Ovary (tissue), 10 donors: ENCODE measurements at places on chromosomes 13 and 19. TPM values are rescaled to one million over a fixed set of nuclear protein-coding genes. Genes with fewer than 3 reads are reported as not detected.
A peak's percentile ranks its signal among the peaks of the same experiment; 100 is the strongest.

GRCh38 chr19:15251010-15251748, 18.9 kb upstream of the EPHX3 start:
- no peaks in the 10 kb centered on the region for H3K36me3 ChIP-seq
- DNase-seq: peak; percentile 37
- peaks cover 44% of the 10 kb centered on the region for H3K4me1 ChIP-seq

DNA sequence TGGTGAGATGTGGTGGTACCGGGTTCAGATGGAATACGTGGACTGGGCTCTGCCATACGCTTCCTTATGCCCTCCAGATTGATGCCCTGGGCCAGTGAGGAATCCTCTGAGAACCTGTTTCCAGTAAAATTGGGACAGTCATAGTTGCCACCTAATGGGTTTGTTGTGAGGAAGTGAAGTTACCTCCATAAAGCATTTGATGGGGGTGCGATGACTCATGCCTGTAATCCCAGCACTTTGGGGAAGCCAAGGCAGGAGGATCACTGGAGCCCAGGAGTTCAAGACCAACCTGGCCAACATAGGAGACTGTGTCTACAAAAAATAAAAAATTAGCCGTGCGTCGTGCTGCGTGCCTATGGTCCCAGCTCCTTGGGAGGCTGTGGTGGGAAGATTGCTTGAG, 4.8 kb downstream of the SNRPA start:
- no peak overlapping the region for H3K27ac ChIP-seq
- H3K4me1 ChIP-seq: peaks cover 13% of the 10 kb centered on the region

Gene TUBB4A
- 6.4 TPM for total RNA-seq

- H3K4me1 ChIP-seq: peaks cover 13% of the 10 kb centered on the region
- DNase-seq: no peak
- H3K27me3 ChIP-seq: no peaks in the 10 kb centered on the region
- peak overlapping the region; percentile 2 for H3K27ac ChIP-seq
- H3K4me3 ChIP-seq: peak overlapping the region; percentile 65
These were observed 600 bp downstream of the AP1M1 start for GRCh38 chr19:16198370-16198651.

GRCh38 chr13:113907635-113908617, 44.0 kb upstream of the GAS6 start:
- H3K36me3 ChIP-seq: no peaks in the 10 kb centered on the region
- H3K27ac ChIP-seq: no peak overlapping the region
- no peak overlapping the region for H3K4me3 ChIP-seq
- H3K27me3 ChIP-seq: no peaks in the 10 kb centered on the region

GRCh38 chr19:54168174-54168917, 4.6 kb downstream of the TMC4 start:
- no peaks in the 10 kb centered on the region for H3K4me1 ChIP-seq
- H3K4me3 ChIP-seq: no peak overlapping the region

Gene CYP4F12
- 11.3 TPM for total RNA-seq

GRCh38 chr19:33779849-33780248, 16.8 kb upstream of the KCTD15 start:
- H3K4me3 ChIP-seq: no peak overlapping the region
- H3K4me1 ChIP-seq: peaks cover 6% of the 10 kb centered on the region
- no peaks in the 10 kb centered on the region for H3K27me3 ChIP-seq
- no peak for DNase-seq
- H3K27ac ChIP-seq: no peak overlapping the region
- H3K36me3 ChIP-seq: no peaks in the 10 kb centered on the region

DNA sequence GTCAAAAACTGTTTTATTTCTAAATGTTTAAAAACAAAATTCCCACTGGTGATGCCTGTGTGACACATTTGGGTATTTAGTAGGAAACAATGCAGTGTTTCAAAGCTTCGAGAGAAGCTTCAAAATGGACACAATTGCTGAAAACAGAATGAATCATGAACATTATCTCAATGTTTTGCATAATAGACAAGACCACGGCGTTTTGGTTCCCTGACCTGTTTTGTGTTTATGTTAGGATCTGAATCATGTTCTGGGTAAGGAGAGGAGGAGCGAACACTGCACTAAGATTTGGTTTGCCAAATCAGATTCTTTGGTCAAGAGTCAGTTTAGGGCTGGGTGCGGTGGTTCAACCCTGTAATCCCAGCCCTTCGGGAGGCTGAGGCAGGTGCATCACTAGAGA, 42.2 kb downstream of the IFT88 start:
- H3K4me1 ChIP-seq: no peaks in the 10 kb centered on the region
- H3K4me3 ChIP-seq: no peak overlapping the region
- H3K27me3 ChIP-seq: no peaks in the 10 kb centered on the region
- no peak overlapping the region for H3K27ac ChIP-seq
- no peak for DNase-seq

DNA sequence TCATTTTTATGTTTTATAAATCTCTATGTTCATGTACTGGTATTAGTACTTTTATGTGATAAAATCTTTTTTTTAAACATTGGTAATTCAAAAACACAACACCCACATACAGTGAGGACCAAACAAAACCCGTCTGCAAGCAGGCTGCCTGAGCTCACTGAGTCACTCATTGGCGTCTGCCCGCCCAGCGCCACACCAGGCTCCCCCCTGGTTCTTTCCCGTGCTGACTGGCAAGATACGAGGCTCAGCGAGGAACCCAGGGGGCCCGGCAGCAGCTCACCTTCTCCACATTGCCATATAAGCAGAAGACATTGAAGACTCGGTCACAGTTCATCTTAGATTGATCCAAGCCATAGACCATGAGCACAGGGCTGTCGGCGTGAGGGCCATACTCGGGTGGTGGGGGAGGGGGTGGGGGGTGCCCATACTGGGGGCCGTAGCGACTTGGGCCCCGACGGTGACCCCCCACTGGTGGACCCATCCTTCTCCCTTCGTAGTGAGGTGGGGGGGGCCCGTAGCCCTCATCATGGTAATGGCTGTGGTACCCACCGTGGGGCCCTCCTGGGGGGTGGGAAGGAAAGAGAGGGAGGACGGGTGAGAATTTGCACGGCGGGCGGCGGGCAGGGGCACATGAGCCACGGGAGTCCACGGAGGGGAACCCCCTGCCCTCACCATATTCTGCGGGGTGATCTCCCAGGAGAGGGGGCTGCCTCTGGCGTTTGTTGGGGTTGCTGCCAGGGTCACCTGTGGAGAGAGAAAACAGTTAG, 8.4 kb upstream of the ECH1 start:
- H3K27ac ChIP-seq: no peak overlapping the region
- DNase-seq: no peak
- H3K27me3 ChIP-seq: no peaks in the 10 kb centered on the region
- no peaks in the 10 kb centered on the region for H3K4me1 ChIP-seq
- no peak overlapping the region for H3K4me3 ChIP-seq

Gene ZNF254
- 18.7 TPM for total RNA-seq

DNA sequence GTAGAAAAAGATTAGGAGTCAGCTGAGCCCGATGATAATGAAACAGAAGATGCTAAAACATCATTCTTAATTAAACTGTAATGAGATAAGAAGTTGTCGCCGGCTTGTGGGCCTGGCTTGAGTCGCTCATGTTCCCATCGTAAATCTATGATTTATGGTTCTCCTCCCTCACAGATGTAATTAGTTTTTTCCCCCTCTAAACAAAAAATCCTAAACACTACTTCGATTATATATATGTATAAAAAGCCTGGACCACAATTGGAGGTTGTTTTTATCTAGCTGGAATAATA, 151.3 kb downstream of the PTPRS start:
- no peak for DNase-seq
- no peaks in the 10 kb centered on the region for H3K36me3 ChIP-seq
- no peaks in the 10 kb centered on the region for H3K27me3 ChIP-seq
- H3K4me1 ChIP-seq: no peaks in the 10 kb centered on the region

DNA sequence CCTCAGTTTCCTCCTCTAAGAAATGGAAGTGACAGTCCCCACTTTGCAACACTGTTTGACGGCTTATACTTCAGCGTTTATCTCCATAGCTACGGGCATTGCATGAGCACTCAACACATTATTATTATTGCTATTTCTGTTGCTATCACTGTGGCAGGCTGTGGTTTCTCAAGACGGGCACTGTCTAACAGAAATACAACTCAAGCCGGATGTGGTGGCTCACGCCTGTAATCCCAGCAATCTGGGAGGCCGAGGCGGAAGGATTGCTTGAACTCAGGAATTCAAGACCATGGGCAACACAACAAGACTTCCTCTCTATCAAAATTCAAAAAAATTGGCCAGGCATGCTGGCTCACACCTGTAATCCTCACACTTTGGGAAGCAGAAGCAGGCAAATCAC, 4.9 kb upstream of the ZSWIM4 start:
- no peak for DNase-seq
- no peaks in the 10 kb centered on the region for H3K36me3 ChIP-seq
- H3K27ac ChIP-seq: no peak overlapping the region
- no peaks in the 10 kb centered on the region for H3K27me3 ChIP-seq
- peaks cover 3% of the 10 kb centered on the region for H3K4me1 ChIP-seq

DNA sequence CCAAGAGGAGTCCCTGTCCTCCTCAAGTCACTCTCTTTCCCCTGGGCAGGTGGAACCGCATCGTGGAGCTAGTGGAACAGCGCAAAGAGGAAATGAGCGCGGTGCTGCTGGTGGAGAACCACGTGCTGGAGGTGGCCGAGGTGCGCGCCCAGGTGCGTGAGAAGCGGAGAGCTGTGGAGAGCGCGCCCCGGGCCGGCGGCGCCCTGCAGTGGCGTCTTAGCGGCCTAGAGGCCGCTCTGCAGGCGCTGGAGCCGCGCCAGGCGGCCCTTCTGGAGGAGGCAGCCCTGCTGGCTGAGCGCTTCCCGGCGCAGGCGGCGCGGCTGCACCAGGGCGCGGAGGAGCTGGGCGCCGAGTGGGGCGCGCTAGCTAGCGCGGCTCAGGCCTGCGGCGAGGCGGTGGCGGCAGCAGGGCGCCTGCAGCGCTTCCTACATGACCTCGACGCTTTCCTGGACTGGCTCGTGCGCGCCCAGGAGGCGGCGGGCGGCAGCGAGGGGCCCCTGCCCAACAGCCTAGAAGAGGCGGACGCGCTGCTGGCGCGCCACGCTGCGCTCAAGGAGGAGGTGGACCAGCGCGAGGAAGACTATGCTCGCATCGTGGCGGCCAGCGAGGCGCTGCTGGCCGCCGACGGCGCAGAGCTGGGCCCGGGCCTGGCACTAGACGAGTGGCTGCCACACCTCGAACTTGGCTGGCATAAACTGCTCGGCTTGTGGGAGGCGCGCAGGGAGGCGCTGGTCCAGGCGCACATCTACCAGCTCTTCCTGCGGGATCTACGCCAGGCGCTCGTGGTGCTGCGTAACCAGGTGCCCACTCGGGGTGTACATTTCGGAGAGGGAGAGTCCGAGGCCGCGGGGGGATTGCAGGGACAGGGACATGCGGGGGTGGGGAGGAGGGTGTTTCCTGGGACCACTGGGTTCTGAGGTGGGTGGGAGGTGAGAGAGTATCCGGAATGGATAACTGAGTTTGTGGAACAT, 52.8 kb downstream of the SPTBN4 start:
- no peaks in the 10 kb centered on the region for H3K27me3 ChIP-seq
- H3K36me3 ChIP-seq: no peaks in the 10 kb centered on the region
- H3K27ac ChIP-seq: no peak overlapping the region
- H3K4me1 ChIP-seq: no peaks in the 10 kb centered on the region
